Occipital lobe (tissue), 3 donors: ENCODE measurements at places on chromosomes 5 and 9. TPM values are rescaled to one million over a fixed set of nuclear protein-coding genes. Genes with fewer than 3 reads are reported as not detected.

DNA sequence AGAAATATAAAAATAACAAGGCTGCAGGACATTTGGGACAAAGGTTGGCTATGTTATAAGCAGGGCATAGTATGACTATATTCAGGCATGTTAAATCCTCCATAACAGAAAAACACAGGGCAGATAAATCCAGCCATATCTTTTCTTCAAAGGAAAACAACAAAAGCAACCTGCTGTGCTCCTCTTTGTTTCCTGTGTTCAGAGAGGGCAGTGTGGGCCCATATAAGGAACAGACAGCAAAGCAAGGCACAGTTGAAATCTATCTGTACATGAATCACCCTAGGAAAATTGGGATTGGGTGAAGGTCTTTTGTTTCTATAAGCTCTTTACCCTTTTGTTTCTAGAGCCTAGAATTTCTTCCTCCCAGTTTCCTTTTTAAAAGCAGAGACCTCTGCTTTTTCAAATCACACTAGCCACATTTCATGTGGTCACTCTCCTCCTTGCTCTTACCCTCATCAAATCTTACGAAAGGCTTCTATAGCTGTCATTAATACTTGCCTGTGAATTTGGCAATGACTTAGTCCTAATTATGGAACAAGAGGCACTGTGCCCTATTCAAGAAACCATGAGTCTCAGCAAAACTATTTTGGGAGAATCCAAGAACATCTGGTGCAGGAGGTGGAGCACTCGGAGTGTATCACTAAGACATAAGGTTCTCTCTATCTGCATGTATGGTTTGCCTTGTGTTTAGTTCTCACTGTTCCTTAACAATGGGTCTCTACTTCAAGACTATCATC is 1.8 kb downstream of the GZMA start:
- DNase-seq = no peak

DNA sequence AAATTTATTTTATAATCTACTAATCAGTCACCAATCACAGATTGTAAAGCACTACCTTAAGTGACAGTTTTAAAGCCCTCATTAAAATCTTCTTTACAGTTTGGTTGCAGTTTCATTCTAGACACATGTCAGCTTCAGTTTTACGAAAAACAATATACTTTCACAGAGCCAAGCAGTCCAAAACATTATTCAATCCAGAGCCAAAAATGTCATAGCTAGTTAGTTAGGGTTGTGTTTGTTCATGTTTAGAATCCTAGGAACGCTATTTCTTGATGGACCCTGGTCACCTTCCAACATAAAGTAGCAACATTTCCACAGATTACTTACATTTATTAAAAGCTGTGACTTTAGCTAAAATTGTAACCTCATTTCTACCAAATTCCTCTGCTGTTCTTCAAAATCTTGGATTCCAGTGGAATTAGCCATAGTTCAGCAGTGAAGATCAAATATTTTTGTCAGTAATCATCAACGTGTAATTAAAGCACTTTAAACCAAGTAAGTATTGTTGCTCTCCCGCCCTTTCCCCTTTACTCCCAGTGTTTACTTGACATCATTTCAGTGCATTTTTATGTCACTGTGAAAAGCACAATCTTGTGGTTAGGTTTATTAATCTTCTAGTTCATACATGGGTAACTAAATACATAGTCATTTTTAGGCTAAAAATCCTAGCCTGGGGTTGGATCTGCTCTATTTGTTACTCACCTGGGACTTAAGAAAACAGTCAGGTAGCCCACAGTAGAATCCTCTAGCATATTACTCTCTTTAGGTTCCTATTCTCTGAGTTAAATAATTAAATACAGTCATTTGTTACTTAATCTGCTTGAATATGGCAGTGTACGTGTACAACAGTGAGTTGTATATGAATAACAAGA is 74.3 kb downstream of the NIPBL start:
- DNase-seq = no peak

GRCh38 chr5:64074533-64074932 is 91.1 kb upstream of the RNF180 start:
- no peak for DNase-seq

GRCh38 chr5:158435161-158435616 is 576.2 kb upstream of the CLINT1 start:
- DNase-seq = no peak

DNA sequence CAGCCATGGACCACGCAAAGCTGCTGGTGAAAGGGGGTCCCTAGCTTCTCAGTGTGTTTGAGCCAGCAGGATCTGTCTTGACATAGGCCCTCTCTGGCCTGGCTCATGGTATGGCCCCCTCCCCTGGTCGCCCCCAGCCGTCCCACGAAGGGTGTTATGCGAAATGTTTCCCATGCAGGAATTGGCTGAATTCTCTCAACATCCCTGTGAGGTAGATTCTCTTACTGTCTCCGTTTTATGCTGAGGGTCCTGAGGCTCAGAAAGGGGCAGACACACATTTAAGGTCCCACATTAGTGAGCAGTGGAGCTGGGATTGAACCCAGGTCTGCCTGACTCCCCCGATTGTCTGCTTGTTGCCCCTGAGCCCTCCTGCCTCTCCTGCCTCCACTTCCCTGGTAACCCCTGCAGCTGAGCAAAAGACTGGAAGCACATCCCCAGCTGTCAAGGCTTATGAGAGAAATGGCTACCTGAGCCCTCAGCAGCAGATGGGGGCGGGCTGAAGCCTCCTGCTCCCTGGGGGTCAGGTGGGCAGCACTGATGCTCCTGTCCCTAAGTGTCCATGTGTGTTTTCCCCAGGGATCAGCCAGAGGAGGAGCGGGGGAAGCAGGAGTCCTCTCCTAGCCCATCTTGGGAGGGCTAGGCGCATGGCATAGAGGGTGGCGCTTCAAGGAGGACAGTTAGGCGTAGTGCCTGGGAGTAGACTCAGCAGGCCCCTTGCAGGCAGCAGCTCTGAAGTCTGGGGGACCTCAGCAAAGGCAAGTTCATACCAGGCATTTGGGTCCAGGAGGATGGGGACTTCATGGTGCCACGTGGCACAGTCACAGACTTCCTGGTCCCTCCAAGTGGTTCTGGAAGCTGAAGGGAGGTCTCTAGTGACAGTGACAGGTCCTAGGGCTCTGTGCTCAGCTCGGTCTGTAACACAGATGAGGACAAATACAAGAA is 49.0 kb upstream of the GARNL3 start:
- DNase-seq = no peak

DNA sequence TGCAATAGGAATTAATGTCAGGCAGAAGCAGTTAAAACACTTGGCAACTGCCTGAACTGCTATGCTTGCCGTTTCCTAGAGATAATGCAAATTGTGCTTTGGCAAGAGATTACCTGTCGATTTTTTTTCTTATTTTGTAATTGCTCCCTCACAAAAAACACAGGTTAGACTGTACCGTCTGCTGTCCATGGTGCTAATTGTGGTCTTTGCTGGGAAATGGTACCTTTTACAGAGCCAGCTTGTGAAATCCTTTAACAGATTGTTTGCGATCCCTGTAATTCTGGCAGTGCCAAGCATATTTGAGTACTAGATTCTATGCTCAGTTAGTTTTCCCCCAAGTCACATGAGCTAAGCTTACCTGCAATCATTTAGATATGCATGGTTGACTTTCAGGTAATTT is 2125.8 kb upstream of the WWC1 start:
- DNase-seq = no peak

DNA sequence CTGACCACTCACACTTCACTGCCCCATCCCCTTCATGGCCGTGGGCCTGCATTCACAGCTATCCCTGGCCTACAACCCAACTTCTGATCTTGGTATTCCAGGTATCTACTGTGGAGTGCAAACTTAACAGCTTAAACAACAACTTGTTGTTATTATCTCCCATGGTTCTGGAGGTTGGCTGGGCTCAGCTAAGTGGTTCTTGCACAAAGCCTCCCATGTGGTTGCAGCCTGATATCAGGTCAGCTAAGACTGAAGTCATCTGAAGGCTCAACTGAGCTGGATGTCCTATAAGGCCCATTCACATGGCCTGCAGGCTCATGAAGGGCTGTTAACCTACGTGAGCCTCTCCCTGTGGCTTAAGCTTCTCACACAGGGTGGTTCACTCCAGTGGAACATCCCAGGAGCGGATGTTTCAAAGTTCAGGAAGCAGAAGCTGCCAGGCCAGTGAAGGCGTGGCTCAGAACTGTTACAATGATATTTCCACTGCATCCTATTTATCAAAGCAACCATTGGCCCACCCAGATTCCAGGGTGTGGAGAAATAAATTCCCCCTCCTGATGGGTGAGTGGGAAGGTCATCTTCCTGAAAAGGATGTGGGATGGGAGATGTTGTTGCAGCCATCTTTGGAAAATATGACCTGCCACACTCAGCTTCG is 30.0 kb upstream of the TRIO start:
- DNase-seq = no peak

DNA sequence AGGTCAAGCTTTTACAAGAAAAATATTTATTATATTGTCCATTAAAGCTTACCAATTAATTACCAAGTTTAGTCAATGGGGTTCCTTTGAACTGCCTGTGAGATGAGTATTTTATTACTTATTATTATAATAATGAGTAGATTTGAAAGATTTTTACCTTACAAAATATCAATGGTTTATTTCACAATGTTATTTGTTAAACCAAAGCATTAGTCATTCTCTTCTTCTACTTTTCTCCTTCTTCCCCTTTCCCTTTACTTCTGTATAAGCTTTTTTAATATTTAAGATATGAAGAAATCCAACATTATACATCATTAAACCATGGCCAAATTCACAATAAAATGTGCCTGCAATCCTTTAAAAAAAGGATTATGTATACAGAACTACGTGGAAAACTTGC is 369.5 kb downstream of the ARL15 start:
- DNase-seq = no peak

GRCh38 chr5:116076496-116076895 is 8.3 kb upstream of the COMMD10 start:
- no peak for DNase-seq

DNA sequence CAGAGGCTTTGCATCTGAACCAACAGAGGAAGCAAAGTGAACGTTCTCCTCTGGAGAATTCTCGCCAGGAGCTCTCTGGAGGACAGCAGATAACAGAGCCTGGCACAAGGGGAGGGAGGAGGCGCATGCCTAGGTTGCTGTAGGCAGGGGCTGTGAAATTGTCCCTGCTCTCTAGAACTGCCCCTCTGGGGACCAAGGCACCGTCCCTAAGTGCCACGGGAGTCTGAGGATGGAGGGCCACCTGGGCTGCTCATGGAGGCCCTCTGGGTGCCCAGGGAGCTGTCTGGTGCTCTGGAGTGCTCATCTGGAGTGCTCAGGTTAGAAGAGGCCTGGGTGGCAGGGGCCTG is 77.6 kb downstream of the CACNA1B start:
- DNase-seq = no peak

GRCh38 chr5:139410993-139411828 is 7.3 kb upstream of the SPATA24 start:
- no peak for DNase-seq

GRCh38 chr5:127133071-127133470 is 59.8 kb upstream of the C5orf63 start:
- no peak for DNase-seq

DNA sequence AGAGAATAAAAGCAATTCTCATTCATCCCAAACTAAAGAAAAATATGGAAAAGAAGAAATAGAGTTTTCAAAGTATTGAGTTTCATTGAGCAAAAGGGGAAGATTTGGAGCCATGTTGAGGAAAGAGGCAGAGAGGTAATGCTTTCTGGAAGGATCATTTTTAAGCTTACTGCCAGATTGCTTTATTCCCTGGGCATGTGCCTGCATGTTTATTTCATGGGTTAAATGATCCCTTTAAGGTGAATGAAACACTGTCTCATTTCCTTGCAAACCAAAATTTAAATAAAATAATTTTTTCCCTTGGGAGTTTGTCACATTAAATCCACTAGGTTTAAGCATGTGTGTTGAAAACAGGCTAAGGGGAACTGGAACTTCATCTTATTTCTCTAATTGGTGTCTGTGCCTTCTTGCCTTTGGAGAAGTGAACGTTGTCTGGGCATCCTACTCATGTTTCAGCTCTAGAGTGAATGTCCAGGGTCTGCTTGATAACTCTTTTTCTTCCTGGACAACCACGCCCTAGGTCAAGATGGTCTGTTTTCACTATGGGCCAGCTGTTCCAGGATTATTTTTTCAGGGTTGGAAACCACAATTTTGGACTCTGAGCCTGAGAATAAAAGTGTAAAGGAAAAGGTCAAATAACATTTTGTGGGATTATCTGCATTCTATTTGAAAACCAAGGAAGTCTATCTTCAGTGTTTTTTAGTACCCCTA is 114.1 kb upstream of the ELL2 start:
- DNase-seq = no peak

DNA sequence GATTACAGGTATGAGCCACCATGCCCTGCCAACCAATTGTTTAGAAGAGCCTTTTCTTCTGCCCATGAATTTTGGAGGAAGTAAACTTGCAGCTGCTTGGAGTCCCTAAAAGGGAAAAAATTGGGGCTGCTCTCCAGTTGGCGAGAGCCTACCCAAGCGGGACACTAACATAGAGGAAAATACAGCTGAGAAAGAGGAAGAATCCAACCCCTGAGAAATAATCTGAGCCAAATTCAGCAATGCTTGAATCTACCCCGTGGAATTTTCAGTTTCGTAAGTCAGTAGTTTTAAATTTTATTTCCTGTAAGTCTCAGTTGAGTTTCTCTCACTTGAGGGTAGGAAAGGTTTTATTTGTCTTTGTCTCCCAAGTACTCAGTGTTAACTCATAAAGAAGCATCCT is 30.4 kb upstream of the UBTD2 start:
- DNase-seq = no peak

FREM1 gene
- 1.4 TPM for total RNA-seq

CCDC192 gene
- not detected for total RNA-seq

LCN1 gene
- not detected for total RNA-seq

PHYKPL gene
- total RNA-seq = 12.9 TPM

RFESD gene
- total RNA-seq = 1.4 TPM
